ENCODE measurements at places on chromosomes 6 and 20. TPM values are rescaled to one million over a fixed set of nuclear protein-coding genes. Genes with fewer than 3 reads are reported as not detected.

The HLA-DRB1 gene
- total RNA-seq = 78.2 TPM

The MLN gene
- total RNA-seq = not detected

The VGLL2 gene
- not detected for total RNA-seq

The ZNF512B gene
- total RNA-seq = 11.2 TPM

The GMPR gene
- total RNA-seq = 14.7 TPM

The KIF6 gene
- total RNA-seq = 0.46 TPM

The SLCO4A1 gene
- total RNA-seq = 14.7 TPM

DNA sequence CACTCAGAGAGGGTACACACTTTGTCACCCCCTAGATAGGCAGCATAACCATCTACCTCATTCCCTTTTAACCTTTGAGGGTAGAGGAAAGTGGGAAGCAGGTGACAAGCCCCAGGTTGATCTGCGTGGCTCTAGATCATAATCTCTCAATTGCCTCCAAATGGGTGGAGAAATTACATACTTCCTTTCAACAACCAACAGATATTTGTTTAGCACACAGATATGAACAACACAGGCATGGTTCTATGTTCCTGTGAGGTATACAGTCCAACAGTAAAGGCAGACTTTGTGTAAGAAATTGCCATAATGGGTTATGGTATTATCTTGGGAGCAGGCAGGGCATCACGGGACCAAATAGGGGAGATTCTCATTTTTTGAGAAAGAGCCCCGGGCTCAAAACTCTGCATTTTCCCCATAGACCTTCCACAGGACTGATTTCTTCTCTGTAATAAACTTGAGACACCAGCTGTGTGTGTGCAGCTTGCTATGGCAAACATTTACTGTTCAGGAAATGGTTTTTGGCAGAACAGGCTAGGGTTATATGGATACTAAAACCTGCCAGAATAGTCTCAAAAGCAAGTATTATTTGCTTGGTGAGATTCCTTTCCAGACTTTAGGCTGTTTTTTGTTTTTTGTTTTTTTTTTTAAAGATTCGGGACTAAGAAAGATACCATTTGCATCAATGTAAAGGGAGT lies 126.2 kb downstream of the CD164 start:
- DNase-seq = no peak

- no peak for DNase-seq
Observed at GRCh38 chr6:9523462-9523861, 891.4 kb downstream of the TFAP2A start.

- DNase-seq = no peak
Observed at GRCh38 chr6:71321314-71321713, 32.7 kb downstream of the OGFRL1 start.

GRCh38 chr6:89997456-89998445 lies 103.5 kb downstream of the GJA10 start:
- DNase-seq = no peak

GRCh38 chr6:7545316-7546019 lies 4.0 kb downstream of the DSP start:
- no peak for DNase-seq

GRCh38 chr6:19873031-19873430 lies 35.9 kb downstream of the ID4 start:
- no peak for DNase-seq

DNA sequence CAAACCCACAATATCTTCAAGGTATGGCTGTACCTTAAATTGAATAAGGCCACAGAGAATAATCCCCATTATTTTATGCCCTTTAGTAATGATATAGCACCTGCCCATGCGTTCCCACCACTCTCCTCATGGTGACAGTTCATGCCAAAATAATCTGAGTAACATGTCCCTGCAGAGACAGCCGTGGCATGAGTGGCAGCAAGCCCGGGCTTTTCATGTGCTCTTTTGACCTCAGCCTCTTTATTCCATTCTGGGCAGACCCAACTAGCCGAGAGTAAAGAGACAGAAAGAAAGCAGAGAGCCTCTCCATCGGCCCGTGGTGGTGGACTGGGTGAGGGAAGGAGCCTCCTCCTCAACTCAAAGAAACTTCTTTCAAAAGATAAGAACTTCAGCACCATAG lies 19.9 kb upstream of the POPDC3 start:
- no peak for DNase-seq

- DNase-seq = no peak
Observed at GRCh38 chr6:139336488-139336887, 38.0 kb downstream of the CITED2 start.

DNA sequence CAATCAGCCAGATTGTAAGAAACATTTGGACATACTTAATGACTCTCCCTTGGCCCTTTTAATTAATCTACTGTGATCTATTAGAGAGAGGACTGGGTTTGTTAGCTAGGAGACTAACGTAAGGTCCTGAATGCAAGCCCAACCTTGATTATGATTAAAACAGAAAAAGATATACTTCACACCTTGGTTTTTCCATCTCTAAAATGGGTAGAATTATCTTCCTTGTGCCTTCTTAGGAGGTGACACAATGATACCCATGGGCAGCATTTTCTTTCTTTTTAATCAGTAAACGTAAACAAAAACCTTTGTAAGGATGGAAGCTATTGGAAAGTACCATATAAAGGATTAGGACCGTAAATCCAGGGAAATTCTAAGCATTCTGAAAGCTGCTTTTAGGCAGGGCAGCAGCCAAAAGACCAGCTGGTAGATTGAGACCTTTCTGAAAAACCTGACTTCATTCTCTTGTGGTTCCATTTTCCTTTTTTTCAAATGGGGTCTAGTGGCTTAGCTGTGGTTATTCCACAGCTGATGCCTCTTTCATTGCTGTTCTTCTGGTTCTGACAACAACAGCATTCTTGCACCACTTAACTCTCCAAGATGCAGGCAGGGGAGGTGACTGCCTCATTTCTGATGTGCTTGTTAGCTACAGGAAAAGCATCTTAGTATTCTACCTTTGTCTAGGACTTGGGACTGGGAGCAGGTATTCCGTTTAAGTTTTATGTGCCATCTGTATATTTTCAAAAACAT lies 27.4 kb downstream of the RREB1 start:
- no peak for DNase-seq

DNA sequence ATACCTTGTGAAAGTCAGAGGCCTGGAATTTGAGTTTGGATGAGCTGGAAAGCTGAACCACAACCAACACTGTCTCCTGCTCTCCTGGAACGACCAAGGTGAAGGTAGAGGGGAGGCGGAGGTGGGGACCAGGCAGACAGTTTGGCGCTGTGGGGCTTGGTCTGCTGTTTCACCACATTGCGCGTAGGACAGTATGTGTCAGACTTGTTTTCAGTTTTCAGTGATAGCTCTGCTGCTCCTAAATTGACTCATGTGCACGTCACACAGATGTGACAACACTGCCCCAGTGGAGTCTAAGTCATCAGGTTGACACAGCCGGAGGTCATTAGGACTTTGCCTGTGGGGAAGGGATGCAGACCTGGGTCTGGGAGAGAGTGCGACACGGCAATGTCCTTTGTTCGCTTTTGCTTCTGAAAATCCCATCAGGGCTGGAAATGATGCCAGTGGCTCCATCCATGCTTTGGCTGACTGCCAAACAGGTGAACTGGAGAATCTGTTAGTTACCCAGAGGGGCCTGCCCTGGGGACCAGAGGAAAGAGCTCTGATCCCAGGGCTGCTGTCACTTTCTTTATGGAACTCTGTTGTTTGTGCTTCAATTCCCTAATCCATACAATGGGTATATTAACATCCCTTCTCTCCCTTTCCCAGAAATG lies 255.5 kb downstream of the CDC5L start:
- no peak for DNase-seq

GRCh38 chr6:145738265-145738664 lies 2.9 kb upstream of the EPM2A start:
- DNase-seq = no peak

- no peak for DNase-seq
Observed at GRCh38 chr6:15017261-15017660, 228.6 kb upstream of the JARID2 start.

DNA sequence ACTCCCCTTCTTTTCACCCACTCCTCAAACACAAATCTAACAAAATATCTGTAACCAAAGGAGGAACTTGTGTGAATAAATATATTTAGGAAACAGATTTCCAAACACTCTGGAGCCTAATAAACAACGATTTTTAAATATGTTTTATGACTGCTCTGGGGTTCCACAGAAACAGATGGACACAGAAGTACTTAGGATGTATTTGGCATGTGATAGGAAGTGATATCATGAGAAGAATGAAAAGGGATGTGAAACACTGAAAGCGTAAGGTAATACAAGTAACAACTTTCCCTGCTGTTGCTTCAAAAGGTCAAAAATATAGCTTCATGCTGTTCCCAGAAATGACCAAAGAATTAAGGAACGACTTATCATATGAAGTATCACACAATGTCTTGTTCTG lies 26.1 kb upstream of the ENPP1 start:
- DNase-seq = no peak

DNA sequence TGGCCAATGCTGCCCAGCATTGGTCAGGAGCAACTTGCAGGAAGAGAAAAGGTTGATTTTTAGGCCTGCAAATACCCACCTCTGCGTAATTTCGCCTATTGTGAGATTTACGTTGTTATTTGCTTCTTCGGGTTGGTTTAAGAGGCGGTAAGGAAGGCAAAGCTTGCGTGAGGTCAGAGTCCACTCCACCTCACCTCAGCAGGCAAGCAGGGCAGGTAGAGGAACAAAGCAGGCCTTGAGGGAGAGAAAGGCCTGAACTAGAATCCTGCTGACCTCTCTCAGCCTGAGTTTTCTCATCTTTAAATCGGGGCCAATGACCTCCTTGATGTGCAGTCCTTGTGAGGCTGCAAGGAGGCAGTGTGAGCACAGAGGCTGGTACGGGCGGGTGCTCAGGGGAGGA lies 239.1 kb downstream of the CDC5L start:
- no peak for DNase-seq

Measured in posterior vena cava (tissue), 2 donors.